ENCODE measurements at places on chromosomes 13 and 19.

DNA sequence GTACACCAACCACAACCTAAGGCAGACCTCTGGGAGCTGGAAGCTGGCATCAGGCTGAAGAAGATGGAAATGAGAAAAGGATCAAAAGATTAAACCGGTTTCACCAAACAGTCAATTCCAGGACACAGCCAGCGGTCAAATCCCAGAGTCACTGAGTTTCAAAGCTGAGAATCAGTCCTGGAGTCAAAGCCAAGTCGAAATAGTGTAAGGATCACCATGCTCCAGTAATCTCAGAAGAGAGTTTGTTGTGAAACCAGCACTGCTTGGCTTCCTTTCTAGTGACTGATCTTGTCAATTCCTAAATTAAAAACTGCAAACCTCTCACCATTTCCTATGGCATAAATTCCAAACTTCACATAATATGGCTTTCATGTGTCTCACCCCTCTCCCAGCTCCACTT is 198.8 kb downstream of the GPC6 start:
- H3K4me3 ChIP-seq: no peak overlapping the region
- DNase-seq: no peak
- H3K27ac ChIP-seq: no peak overlapping the region

DNA sequence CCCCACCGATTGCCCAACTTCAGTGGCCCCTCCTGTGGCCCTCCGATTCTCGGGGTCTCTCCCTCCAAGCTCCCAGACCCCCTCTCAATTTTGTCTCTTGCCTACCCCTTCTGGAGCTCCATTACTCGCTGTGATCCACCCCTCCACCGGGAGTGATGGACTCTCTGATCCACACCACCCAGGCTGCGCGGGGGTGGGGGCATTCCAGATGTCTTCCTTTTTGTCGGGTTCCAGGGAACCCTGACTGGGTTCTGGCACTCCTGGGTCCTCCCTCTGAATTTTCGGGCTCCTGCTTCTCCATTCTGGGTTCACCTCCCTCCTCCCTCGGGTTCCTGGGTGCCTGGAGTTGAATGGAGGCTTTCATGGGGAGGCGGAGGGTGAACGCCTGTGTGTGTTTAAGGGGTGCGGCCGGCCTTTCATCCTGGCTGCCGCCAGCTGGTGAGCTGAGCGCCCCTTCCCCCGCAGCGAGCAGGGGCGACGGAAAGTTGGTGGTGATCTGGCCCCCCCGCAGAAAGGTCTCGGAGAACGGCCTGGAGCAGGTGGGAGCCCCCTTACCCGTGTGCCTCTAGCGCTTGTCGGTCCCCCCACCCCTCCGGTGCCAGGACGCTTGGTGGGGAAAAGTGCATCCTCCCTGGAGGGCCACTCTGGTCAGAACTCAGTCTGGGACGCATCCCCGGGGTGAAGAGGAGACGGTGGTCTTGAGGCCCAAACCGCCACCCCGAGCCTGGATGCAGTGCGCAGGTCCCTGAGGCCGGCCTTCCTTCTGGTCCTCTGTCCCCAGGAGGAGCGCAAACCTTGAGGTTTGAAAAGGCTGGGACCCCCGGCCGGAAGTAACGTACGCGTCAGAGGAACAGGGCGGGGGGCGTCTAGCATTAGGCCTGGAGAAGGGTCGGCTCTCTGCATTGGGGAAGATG is 1.6 kb downstream of the MISP3 start:
- no peak for DNase-seq
- H3K36me3 ChIP-seq: no peaks in the 10 kb centered on the region
- peaks cover 3% of the 10 kb centered on the region for H3K4me1 ChIP-seq
- no peaks in the 10 kb centered on the region for H3K27me3 ChIP-seq

DNA sequence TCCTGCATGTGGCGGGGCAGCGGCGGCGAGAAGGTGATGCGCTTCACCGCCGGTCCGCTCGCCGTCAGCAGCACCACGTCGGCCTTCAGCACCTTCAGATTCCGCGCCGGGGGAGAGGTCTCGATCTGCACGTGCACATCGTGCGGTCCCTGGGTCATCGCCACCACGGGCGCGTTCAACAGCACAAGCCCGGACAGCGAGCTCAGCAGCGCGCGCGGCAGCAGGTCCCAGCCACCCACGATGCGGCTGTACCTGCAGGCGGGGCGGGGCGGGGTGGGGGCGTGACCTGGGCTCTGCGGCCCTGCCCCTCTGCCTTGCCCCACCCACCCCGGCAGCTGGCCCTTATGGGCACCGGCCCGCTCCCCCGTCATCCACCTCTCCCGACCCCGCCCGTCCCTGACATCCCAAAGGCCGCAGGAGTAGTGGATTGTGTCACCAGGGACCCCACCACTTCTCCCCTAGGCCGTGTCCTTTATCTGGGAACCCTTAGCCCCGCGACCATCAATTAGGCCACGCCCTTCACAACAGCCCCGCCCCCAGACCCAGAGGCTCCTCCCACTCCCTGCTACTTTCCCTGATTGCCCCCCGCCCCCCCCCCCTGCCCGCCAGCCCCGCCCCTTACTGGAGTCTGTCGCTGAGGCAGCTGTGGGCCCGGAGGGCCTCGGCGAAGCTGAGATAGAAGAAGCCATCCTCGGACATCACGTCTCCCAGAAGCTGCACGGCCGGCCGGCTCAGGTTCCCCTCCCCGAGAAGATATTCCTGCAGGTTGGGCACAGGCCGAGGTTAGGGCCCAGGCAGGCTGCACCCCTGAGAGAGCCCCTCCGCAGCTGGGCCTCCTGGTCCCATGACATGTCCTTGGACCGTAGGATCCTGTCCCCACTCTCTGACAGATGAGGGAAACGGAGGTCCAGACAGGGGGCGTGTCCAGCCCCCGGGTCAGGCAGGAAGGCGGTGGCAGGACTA is 6.1 kb downstream of the IL4I1 start:
- peak overlapping the region; percentile 13 for H3K27ac ChIP-seq
- no peaks in the 10 kb centered on the region for H3K36me3 ChIP-seq
- peaks cover 5% of the 10 kb centered on the region for H3K27me3 ChIP-seq
- peak; percentile 56 for DNase-seq
- no peaks in the 10 kb centered on the region for H3K4me1 ChIP-seq

GRCh38 chr19:16394681-16395375 is 70.2 kb downstream of the KLF2 start:
- H3K4me3 ChIP-seq: no peak overlapping the region
- no peaks in the 10 kb centered on the region for H3K4me1 ChIP-seq
- no peak overlapping the region for H3K27ac ChIP-seq
- H3K27me3 ChIP-seq: no peaks in the 10 kb centered on the region
- H3K36me3 ChIP-seq: no peaks in the 10 kb centered on the region

GRCh38 chr13:47798906-47799305 is 202.2 kb downstream of the SUCLA2 start:
- H3K27ac ChIP-seq: no peak overlapping the region
- no peaks in the 10 kb centered on the region for H3K27me3 ChIP-seq
- H3K4me1 ChIP-seq: no peaks in the 10 kb centered on the region

- no peak overlapping the region for H3K4me3 ChIP-seq
- H3K4me1 ChIP-seq: no peaks in the 10 kb centered on the region
- no peaks in the 10 kb centered on the region for H3K36me3 ChIP-seq
- DNase-seq: no peak
- H3K27ac ChIP-seq: no peak overlapping the region
Measured at GRCh38 chr13:96816874-96817273, 177.4 kb downstream of the OXGR1 start.

- H3K27ac ChIP-seq: no peak overlapping the region
- H3K36me3 ChIP-seq: no peaks in the 10 kb centered on the region
- H3K4me1 ChIP-seq: peaks cover 9% of the 10 kb centered on the region
- DNase-seq: no peak
Measured at GRCh38 chr19:48784527-48784926, 26.3 kb downstream of the BCAT2 start.

DNA sequence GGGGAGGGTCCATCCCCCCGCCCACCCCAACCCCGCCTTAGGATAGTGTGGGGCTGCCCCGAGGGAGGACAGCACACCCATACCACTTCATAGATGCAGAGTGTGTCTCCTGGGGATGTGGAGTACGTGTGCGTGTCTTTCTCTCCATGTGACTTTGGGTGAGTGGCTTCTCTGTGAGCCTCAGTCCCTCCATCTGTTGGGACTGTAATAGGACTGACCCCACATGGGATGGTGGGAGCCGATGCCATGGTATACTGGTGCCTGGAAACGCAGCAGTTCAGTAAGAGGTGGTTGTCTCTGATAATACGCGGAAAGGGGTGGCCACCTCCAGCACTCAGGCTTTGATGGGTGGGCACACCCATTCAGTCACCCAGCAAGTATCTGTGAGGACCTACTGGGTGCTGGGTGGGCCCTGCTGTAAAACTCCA is 816 bp upstream of the PRKD2 start:
- H3K27ac ChIP-seq: peak overlapping the region; percentile 95
- peak overlapping the region; percentile 98 for H3K4me3 ChIP-seq
- no peaks in the 10 kb centered on the region for H3K36me3 ChIP-seq
- peaks cover 12% of the 10 kb centered on the region for H3K4me1 ChIP-seq
- peak; percentile 25 for DNase-seq

DNA sequence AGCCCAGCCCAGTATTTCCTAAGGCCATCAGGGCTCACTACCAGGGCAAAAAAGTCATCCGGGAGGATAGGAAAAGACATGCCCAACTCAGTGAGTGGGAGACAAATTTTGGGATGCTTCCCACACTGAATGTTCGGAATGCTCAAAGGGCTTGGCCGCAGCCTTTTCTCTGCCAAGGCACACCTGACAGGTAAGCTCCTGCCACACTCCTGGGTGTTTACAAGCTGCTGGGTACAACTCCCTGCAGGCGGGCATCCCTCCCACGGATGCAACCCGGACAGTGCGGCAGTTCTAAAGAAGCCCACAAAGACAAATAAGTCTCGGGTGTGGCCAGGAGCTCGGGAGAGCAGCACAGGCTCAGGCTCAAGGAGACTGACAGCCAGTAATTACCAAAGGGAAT is 28.1 kb downstream of the SLC7A1 start:
- H3K36me3 ChIP-seq: no peaks in the 10 kb centered on the region
- no peak for DNase-seq
- no peak overlapping the region for H3K4me3 ChIP-seq
- no peaks in the 10 kb centered on the region for H3K4me1 ChIP-seq
- H3K27ac ChIP-seq: no peak overlapping the region

GRCh38 chr19:18701250-18701608 is 17.7 kb downstream of the CRTC1 start:
- peak overlapping the region; percentile 71 for H3K4me3 ChIP-seq
- peaks cover 11% of the 10 kb centered on the region for H3K4me1 ChIP-seq
- H3K36me3 ChIP-seq: no peaks in the 10 kb centered on the region
- H3K27me3 ChIP-seq: no peaks in the 10 kb centered on the region
- DNase-seq: peak; percentile 58

- H3K36me3 ChIP-seq: no peaks in the 10 kb centered on the region
- no peak overlapping the region for H3K4me3 ChIP-seq
- no peaks in the 10 kb centered on the region for H3K4me1 ChIP-seq
- peaks cover 50% of the 10 kb centered on the region for H3K27me3 ChIP-seq
Measured at GRCh38 chr19:31296741-31297390, 52.4 kb downstream of the TSHZ3 start.

GRCh38 chr13:98133946-98134345 is 8.9 kb upstream of the FARP1 start:
- no peaks in the 10 kb centered on the region for H3K4me1 ChIP-seq
- no peak overlapping the region for H3K27ac ChIP-seq
- DNase-seq: no peak
- H3K36me3 ChIP-seq: no peaks in the 10 kb centered on the region
- no peaks in the 10 kb centered on the region for H3K27me3 ChIP-seq
- no peak overlapping the region for H3K4me3 ChIP-seq
